Esophagus squamous epithelium (tissue), 5 donors: ENCODE measurements at places on chromosomes 12 and 14.

GRCh38 chr12:120639771-120640721 lies at the start of gene CABP1:
Gene CABP1, plus strand, starts transcription at chr12:120640626. Its CDS starts 60 bp downstream, at chr12:120640686.
- DNase-seq = no peak

DNA sequence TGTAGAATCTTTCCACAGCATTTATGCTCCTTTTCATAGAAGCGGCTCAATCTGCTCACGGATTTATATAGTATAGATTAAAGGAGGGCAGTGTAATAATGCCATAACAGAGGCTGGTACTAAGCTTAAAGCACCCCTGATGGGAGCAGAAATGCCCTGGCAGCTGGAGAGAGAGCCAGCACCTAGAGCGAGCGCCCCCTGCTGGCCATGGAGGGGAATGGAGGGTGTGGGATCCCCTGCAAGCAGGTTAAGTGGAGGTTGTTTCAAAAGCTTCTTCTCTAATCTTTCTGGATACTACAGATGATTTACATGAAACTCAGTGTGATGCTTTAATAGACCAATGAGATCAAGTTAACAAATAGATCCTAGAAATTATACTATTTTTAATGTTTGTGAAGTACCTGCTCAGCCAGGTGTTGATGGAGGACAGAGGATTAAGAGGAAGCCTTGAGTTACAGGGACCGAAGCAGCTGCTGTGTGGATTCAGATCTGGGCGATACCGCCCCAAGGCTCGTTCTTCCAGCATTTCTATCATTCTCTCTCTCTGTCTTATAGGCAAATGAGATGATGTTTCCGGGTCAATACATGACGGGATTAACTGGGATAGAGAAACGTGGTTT lies 1519.3 kb upstream of the TMEM132C start:
- DNase-seq = no peak

DNA sequence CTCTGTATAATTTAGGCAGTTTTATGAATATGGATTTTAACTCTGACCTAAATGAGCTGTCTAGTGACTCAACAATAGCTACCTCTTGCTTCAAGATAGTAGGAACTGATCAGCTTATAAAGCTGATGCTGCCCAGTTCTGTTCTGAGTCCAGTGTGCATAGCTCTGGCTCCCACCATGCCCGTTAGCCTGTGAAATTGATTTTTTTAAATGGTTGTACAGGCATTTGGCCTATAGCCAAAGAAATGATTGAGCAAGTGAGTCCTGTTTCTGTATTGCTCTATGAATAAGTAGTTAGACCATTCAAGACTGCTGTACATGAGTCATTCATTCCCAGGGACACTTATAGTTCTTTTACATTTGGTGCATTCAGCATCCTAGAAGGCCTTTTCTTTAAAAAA lies 36.4 kb downstream of the SAMD4A start:
- no peak for DNase-seq

- DNase-seq = no peak
These were observed 203.8 kb downstream of the CRADD start for GRCh38 chr12:93880853-93881522.

GRCh38 chr12:108884116-108885012 lies 4.5 kb downstream of the DAO start:
- DNase-seq = no peak
